HL-60 (cell line): ENCODE measurements at places on chromosomes 3 and 15.

DNA sequence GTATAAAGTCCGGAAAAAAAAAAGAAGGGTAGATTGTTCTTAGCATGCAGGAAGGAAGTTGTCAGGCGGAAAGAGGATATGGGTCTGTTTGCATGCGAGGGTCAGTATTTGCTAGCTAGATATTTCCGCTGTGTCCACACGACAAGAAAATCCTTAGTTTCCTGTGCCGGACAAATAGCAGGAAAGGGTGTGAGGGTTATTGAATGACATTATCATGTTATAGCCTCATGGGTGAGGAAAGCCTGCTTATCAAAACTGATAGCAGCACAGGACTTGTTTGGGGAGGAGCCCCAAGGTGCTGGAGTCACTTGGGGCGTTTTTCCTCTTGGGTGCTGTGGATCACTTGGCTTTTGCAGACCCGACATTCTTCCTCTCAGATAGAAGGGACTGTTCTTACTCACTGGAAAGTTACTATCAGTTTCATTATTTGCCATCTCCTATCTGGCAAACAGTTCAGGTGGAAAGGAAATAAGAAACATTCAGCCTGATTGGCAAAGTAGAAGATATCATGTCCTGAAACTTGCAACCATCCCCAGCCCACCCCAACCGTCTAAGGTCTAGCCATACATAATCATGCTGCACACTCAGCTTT is 127.2 kb upstream of the DPH6 start:
- DNase-seq, result no peak

GRCh38 chr3:178597371-178597770 is 61.1 kb downstream of the KCNMB2 start:
- DNase-seq, result no peak

GRCh38 chr3:18393906-18394305 is 31.2 kb downstream of the SATB1 start:
- no peak for DNase-seq

DNA sequence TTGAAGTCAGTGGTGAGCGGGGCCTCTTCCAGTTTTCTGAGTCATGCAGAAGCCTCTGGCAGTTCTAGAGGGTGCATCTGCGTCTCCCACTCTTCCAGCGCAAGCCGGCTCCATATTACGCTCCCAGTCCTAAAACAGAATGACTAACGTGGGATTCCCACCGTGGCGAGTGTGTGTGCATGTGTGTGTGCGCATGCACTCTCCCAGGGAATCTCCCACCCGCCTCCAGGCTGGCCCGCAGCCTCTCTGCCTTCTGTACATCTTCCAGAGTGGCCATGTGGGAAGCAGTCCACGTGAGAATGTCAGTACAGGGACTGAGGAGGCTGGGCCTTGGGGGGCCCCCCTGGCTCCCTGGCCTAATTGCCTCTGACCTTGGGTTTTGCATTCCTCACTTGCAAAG is 87.7 kb downstream of the LSM3 start:
- no peak for DNase-seq

GRCh38 chr3:127729556-127730056 is 56.9 kb downstream of the ABTB1 start:
- DNase-seq, result peak; percentile 76

DNA sequence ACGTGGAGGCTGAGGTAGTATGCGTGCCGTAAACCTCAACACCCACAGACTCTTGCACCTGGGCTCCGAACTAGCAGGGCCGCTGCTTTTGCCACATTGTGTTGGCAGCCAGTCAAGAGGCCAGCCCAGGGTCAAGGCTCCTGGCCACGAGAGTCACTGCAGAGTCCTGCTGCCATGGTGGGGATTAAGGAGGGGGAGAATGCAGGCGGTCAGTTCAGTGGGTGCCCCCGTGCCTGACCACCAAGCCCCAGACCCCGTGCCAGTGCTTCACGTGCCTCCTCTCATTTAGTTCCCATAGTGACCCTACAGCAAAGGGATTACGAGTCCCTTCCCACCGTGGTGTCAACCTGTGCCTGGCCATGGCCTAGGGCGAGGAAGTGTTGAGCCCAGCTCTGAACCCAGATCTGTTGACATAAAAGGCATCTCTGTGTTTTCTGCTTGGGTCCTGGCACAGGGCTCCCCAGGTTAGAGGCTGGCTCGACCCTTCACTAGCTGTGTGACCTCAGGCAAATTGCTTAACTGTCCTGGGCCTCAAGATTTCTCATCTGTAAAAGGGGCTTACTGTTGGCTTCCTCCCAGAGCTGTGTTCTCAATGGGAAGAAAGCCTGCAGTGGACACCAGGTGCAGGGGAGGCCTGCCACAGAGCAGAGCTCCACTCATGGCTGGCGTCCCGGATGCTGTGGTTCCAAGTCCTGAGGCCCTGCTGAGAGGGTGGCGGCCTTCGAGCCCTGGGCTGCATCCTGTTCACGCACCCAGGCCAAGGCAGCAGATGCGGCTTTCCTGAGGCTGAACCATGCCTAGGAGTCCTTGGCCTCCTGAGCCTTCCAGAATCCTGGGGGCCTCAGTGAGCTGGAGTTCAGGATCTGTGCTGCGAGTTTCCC is 32.8 kb downstream of the FBLN2 start:
- DNase-seq, result no peak

GRCh38 chr3:59480486-59480995 is 430.7 kb upstream of the CFAP20DC start:
- peak; percentile 6 for DNase-seq

GRCh38 chr3:172324611-172325203 is 123.5 kb downstream of the GHSR start:
- no peak for DNase-seq

DNA sequence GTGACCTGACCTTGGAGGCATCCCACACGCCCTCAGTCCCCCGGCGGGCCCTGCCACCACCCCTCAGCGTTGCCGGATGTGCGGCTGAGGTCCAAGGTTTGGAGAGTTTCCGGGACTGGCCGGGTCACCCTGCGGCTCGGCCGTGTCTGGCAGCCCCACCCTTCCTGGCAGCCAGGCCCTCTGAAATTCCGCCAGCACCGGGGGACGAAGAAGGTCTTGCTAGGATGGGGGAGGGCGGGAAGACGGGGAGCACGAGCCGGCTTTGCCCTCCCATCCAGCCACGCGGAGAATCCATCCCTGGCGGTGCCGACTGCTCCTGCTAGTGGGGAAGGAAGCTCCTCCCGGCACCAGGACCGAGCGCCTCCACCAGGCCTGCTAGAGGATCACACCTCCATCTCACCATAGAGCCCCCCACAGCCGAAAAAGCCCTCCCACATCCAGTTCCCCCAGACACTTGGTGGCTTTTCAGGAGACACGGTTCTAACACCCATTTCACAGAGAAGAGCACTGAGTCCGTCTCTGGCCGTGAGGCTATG is 81.5 kb downstream of the CPN2 start:
- peak; percentile 6 for DNase-seq

- DNase-seq, result no peak
Measured at GRCh38 chr3:122982216-122983185, 45.1 kb downstream of the SEMA5B start.

GRCh38 chr3:53970661-53971060 is 79.0 kb upstream of the SELENOK start:
- no peak for DNase-seq

GRCh38 chr15:74585191-74585590 is 30.4 kb upstream of the CLK3 start:
- DNase-seq, result no peak

GRCh38 chr15:51706926-51707608 is 25.8 kb downstream of the SCG3 start:
- DNase-seq, result no peak

- DNase-seq, result no peak
Measured at GRCh38 chr15:61871926-61872522, 188.2 kb downstream of the VPS13C start.

- peak; percentile 52 for DNase-seq
Measured at GRCh38 chr3:32500880-32501782, 1.5 kb downstream of the CMTM6 start.

GRCh38 chr3:73719861-73720260 is 95.1 kb upstream of the PDZRN3 start:
- DNase-seq, result no peak

GRCh38 chr15:64092075-64092820 is 1.4 kb downstream of the CIAO2A start:
- DNase-seq, result no peak
